Right lung (tissue), 10 donors: ENCODE measurements at places on chromosomes 13 and 19.

- no peak for DNase-seq
Measured at GRCh38 chr19:35346193-35347052, 1.3 kb upstream of the FFAR1 start.

DNA sequence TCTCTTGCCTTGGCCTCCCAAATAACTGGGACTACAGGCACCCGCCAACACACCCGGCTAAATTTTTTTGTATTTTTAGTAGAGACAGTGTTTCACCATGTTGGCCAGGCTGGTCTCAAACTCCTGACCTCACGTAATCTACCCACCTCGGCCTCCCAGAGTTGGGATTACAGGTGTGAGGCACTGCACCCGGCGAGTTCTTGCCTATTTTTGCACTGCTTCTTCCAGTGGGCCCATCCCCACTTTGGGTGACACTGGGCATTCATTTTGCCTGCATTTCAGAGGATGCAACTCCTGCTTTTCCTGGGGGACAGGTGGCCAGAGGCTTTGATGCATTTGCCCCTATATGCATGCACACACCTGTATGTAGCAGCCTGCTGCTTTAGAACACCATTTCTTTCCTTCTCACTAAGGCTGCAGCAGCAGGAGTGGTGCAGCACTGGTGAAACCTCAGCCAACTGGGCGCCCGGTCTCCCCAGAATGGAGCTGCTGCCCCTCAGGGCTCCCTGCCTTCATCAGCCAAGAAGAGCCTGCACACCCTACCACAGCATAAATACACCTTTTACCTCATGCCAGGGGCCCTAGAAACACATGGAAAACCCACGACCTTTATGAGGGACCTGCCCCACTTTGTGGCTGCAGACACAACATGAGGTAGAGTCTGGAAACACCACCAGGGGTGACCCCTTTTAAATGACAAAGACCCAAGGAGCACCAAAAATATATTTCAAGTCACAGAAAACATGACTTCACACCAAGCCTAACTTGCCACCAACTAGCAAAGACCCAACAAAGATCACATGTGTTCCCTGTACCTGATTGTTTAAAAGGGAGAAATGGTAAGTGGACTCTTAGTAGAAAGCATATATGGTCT, 36.8 kb upstream of the POP4 start:
- no peak for DNase-seq

- DNase-seq = no peak
Measured at GRCh38 chr19:38813323-38813722, 578 bp upstream of the LGALS4 start.

- no peak for DNase-seq
Measured at GRCh38 chr13:99542788-99543406, 41.6 kb downstream of the TM9SF2 start.

GRCh38 chr19:2761876-2762782, 20.9 kb downstream of the SGTA start:
- DNase-seq = no peak
